Activated CD8-positive, alpha-beta memory T cell treated with anti-CD3 and anti-CD28 coated beads, Interleukin-2, amount 50 U/mL, for 48 hours (primary cell): ENCODE measurements at places on chromosomes 6 and 20.

- DNase-seq = no peak
Measured at GRCh38 chr6:143607168-143607567, 70.6 kb upstream of the PHACTR2 start.

- no peak for DNase-seq
Measured at GRCh38 chr6:162200945-162201690, 526.4 kb downstream of the PRKN start.

GRCh38 chr6:24524805-24525204, 30.0 kb downstream of the ALDH5A1 start:
- no peak for DNase-seq

DNA sequence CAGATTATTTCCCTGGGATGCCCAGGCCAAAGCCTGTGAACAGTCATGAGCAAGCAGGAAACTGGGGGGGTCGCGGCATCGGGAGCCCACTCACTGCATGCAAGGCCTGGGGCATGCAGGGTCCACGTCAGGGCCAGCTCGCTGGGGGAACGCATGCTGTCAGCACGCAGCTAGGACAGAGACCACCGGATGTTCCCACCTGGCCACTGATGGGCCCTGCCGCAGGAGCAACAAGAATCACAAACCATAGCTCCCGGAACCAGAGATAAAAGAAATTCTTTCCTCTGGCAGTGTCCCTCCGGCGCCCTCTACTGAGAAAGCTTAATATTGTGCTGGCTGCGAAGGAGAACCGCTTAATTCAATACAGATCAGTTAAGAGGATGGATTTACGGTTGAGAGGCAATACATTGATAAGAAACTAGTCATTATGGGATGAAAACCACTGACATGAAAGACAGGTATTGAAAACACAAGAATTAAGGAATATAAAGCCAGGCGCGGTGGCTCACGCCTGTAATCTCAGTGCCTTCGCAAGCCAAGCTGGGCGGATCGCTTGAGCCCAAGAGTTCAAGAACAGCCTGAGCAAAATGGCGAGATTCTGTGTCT, 32.6 kb downstream of the C6orf15 start:
- DNase-seq = peak; percentile 73

- no peak for DNase-seq
Measured at GRCh38 chr20:63682384-63683139, 13.9 kb upstream of the TNFRSF6B start.

- no peak for DNase-seq
Measured at GRCh38 chr6:33297956-33298772, 578 bp downstream of the RGL2 start.

- DNase-seq = no peak
Measured at GRCh38 chr6:116278854-116279231, 887 bp downstream of the TSPYL1 start.

DNA sequence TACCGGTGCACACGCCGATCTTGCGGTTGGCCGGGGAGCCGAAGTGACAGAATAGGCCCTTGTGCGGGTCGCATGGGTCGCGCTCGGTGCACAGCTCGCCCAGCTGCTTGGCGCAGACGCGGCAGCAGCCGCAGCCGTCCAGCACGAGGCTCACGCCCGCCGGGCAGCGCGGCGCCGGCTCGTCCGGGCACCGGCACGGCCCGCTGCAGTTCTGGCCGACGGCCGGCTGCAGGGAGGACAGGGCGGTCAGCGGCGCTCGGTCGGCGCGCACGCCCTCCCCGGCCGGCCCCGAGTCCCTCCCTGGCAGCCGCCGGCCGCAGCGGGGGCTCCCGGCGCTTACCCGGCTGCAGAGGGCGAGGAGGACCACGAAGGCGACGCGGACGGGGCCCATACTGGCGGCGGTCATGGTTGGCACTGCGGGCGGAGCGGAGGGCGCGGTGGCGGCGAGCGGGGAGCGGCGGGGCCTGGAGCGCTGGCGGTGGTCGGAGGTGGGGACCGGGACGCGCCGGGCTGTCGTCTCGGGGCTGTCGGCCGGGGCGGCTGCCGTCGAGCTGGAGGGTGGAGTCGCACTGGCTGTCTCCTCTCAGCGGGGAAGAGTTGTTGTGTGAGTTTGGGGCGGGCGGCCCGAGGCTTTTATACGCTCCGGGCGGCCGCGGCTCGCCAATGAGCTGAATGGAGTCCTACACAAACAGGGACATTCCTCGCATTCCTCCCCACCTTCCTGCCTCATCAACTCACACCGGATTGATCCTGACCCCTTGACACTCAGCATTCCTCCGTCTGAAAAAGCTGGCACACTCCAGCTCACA, at the start of gene CCN2:
CCN2 (minus strand) TSS at position 606 of the 809 bp plus-strand sequence; CDS start at position 406, 200 bp downstream.
- peak; percentile 57 for DNase-seq

GRCh38 chr6:68632734-68633133, 2.3 kb upstream of the ADGRB3 start:
- no peak for DNase-seq
